ENCODE measurements at places on chromosomes 3 and 15.

DNA sequence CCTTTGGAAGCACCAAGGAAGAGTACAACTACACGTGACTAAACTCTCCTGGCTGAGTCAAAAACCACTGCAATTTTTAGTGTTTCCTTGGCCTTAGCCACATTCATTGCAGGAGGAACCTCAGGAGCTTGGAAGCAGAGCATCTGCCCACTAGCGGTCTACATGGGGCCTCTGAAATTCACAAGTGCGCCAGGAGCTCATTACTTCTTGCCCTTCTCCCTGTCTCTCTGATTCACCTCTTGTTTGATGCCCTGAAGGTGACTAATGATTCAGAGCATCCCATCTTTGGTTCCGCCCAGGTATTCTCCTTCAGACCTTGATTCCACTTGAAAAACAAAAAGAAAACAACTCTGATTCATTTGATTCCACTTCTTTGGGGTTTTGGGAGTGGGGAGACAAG lies 201.1 kb upstream of the LPP start:
- no peak for DNase-seq

DNA sequence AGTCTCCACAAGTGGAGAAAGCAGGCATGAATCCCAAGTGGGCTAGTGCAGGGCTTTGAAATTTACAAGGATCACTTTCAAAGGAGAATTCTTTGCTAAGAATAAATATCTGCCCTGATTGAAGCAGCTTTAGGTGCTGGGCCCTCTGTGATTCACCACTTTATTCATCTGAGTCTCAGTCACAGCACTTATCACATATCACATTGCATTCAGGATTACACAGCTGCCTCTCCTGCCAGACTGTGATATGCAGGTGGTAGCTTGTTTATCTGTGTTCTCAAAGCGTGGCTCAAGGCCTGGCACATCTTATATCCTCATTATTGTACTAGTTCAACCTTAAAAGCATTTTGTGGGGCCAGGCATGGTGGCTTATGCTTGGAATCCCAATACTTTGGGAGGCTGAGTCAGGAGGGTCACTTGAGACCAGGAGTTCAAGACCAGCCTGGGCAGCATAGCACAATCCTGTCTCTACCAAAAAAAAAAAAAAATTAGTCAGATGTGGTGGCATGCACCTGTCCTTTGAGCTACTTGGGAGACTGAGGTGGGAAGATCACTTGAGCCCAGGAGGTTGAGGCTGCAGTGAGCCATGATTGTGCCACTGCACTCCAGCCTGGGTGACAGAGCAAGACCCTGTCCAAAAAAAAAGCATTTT lies 156.9 kb upstream of the EIF1B start:
- no peak for DNase-seq

GRCh38 chr15:92886042-92886537 lies 14.0 kb upstream of the CHD2 start:
- DNase-seq = no peak

- no peak for DNase-seq
These were observed 91.5 kb downstream of the CERS3 start for GRCh38 chr15:100437261-100437660.

- DNase-seq = peak; percentile 84
These were observed 9.9 kb downstream of the DISP2 start for GRCh38 chr15:40367686-40368611.

DNA sequence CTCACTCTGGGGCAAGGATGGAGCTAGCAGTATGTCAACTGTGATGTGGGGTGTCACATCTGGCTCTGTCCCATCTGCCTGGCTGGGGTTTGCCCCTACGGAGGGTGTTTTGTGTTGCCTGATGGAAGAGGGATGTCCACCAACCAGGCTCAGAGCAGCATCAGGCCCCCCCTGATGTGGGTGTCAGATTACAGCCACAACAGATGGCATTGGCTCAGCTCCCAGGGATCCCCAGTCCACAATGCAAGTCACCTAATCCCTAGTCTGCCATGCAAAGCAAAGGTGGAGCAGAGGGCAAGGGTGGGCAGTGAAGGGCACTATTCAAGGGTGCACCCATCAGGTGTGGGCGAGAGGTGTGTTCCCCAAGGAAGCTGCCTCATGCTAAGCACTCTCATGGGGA lies 48.9 kb upstream of the AMOTL2 start:
- no peak for DNase-seq

DNA sequence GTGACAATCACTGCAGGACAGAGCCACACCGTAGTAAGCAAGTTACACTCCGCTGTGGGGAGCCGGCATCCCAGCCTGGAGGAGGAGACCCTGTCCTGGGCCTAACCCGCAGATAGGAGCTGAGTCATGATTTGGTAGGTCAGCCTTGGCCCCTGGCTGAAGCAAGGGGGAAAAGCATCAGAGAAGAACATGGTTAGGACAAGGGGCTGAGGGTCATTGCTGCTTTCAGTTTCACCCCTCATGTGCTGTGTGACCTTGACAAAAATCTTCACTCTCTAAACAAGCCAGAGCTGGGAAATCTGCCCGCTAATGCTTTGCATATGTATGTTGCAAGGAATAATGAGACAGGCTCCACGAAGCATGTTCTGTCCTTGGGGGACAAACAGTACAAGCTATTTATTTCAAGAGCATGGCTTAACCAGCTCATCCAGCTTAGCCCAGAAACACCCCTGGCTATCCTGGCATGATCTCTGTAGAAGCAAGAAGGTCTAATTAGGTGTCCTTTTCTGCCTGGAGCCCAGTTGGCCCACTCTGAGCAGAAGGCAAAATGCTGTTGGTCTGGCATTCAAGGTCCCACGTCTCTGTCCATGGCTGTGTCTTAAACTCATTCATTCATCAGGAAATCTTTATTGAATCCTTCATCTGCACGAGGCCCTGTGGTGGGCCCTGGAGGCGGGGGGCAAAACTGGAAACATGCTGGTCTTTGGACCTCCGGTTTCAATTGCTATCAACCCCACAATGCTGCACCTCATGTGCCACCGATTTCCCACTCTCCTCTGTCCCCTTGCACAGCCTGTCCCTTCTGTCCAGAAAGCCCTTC lies 221.3 kb upstream of the LYSMD4 start:
- DNase-seq = no peak

DNA sequence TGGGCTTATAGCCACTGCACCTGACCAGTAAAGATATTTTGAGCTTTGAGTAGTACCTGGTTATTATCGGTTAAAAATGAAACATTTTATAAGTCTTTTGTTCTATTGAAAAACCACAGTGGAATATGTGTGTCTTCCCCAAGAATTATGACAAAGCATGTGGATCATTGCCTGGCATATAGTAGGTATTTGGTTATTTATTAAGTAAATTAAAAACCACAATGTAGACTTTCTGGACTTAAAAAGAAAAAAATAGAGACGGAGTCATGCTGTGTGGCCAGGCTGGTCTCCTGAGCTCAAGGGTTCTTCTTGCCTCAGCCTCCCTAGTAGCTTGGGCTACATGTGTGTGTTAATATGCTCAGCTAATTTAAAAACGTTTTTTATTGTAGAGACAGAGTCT lies 43.5 kb downstream of the UBE2E2 start:
- DNase-seq = no peak

DNA sequence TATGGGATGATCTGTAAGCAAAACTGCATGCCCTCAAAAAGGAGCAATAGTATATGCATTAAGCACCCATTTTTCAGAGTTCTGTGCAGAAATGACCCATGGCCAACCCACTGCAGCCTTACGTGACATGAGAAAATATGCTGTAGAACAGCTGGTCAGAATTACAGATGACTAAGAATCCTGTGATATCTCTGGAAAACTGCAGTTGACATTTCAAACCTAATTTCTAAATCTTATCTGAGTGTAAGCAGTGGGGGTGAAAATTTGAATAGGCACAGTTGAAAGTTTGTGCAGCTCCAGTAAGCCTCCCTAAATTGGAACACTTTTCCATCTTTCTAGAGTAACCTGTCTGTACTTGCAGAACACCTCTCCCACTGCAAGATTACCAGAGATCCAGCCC lies 28.7 kb upstream of the COL6A6 start:
- no peak for DNase-seq

GRCh38 chr3:173986861-173987410 lies 589.4 kb downstream of the NLGN1 start:
- no peak for DNase-seq

All from stimulated activated CD4-positive, alpha-beta T cell treated with anti-CD3 and anti-CD28 coated beads, Interleukin-4, amount 100 ng/mL, for 24 hours (primary cell).